ENCODE measurements at places on chromosomes 13 and 19.

DNA sequence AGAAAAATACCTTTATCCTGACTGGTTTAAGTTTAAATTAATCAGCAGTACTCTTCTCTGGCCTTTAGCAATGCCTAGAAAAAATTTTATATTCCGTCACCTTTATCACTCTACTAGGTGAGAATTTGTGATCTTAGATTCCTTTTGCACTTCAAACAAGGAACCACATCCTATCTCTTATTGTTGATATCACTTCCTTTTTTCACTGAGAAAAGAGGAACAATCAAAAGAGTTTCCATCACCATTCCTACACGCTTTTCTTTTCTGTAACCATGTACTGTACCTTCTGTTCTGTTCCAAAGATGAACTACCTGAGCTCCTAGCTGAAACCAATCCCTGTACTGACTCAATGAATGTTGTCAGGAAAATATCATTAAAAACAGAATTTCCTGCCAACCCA, 1379.0 kb upstream of the MIR17HG start:
- no peak for DNase-seq

- DNase-seq = no peak
These were observed 1759.9 kb upstream of the PCDH20 start for GRCh38 chr13:63175536-63175935.

GRCh38 chr13:38103851-38104250, 234.3 kb upstream of the TRPC4 start:
- DNase-seq = no peak

- no peak for DNase-seq
These were observed 159.0 kb upstream of the FNDC3A start for GRCh38 chr13:48816700-48817099.

- DNase-seq = no peak
These were observed 5.0 kb upstream of the MTMR6 start for GRCh38 chr13:25292301-25292700.

DNA sequence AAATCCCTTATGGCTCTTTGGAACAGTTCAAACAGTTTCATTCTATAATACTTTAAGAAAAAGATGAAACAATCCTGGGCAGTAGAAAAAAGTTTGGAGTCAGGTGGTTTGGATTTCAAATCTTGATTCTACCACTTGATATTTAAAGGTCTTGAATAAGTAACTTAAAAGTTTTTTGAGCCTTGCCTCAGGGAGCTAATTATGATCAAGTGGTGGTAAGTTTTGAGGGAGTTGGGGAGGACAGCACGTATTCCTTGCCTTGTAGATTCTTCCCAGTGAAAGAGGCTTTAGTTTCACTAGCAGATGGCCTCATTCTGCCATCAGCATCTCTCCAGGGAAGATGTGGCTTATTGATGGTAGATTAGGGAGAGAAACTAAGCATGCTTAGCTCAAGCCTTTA, 168.4 kb upstream of the CSNK1A1L start:
- DNase-seq = no peak

- no peak for DNase-seq
These were observed 6.6 kb downstream of the DMRTC2 start for GRCh38 chr19:41851456-41851855.

DNA sequence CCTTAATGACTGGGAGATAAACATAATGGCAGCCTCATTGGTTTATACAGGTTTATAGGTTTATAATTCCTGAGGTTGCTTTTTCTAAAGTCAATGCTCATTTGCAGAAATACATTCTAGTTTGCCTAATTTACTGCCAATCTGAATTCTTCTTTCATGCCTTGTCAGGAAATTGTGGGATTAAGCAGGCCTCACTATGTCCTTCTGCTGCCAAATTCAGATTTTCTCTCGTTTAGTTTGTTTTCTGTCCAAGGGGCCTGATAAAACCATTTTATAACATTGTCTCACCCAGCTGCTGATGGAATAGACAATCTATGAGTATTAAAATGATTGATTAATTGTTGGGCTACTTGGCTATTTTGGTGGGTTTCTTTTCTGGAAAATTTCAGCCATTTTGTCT, 42.4 kb upstream of the OBI1 start:
- no peak for DNase-seq

GRCh38 chr19:17455308-17456123, 5.2 kb downstream of the NXNL1 start:
- DNase-seq = no peak

DNA sequence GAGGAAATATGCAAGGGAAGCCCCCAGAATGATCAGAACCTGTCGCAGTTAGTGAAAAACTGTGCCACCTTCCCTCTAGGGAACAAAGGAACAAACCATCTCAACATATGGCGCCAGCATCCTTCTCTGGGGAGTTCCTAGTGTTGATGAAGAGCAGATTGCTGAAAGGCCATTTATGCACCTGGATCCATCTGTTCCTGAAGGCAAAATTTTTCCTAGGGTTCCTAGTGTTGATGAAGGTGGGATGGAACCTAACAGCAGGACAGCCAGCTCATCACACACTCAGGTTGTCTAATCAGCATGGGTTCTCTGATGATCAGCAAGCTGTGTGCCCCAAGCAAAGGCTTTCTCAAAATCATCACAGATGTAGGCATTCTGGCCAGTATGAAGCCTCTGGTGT, 32.6 kb downstream of the ZNF473 start:
- no peak for DNase-seq

DNA sequence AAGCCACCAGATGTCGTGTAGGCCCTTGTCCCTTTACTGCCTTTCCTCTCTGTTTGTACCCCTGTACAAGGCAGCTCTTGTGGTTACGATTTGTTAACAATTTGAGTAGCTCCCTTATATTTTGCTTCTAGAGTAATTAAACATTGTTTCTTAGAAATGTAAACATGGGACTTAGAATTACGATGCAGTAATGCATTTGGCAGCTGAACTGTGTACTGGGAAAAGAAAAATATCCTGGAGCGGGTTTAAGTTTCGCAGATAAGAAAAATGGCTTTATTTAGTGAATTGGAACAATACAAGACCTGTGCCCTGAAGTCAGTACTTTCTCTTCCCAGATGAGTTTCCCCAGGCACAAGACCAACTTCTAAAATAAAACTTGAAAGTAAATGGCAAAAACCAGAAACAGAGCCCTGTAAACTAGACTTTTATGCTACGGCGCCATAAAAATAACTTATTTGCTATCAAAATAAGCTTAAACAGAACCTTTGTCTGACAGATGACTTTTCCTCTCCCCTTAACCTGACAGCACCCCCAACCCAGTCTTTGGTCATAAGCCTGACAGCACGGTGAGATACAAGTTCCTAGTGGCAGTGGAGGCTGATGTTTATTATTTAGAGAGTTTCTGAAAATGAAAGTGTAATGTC, 63.0 kb downstream of the LRCH1 start:
- no peak for DNase-seq

DNA sequence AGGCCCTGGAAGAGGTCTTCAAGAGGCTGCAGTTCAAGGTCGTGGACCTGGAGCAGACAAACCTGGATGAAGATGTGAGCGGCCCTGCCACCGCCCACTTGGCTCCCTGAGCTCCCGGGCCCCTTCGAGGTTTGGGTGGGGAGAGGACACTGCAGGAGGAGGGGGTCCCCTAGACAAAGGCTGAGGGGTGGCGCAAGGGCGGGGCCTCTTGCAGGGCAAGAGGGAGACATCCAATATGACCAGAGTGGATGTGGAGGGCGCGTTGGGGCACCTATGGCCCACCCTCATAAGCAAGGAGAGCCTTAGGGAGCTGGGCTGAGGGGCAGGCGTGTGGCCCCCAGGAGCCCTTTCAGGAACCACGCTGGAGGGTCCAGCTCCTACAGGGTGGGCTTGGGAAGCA, 20.2 kb downstream of the NKPD1 start:
- no peak for DNase-seq

DNA sequence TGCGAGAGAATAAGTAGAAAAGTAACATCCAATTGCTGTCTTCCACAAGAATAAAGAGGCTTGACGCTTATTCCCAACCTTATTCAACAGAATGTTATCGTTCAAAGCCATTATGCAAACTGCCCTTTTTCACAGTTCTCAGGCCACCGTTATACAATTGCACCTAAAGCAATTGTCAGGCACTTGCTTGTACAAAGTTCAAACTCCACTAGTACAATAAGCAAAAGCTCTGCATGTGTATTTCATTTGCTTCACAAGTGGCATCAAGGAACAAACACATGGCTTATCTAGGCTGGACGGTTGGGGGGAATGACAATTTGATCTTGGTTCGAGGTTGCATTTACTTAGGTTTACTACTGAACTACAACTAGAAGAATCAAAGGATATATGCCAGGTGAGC, 815.6 kb downstream of the EFNB2 start:
- DNase-seq = no peak

DNA sequence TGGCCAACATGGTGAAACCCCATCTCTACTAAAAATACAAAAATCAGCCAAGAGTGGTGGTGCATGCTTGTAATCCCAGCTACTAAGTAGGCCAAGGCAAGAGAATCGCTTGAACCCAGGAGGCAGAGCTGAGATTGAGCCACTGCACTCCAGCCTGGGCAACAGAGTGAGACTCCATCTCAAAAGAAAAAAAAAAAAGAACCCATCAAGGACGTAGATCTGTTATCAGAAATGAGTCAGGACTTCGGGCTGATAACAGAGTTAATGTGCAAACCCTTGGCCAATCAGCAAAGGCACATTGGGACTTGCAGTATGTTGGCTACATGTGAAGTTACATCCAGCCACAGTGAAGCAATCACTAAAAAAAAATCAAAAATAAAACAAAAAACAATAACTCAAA, 4.8 kb upstream of the LGALS7B start:
- no peak for DNase-seq

GRCh38 chr13:105170438-105170837, 1365.0 kb downstream of the EFNB2 start:
- DNase-seq = no peak

GRCh38 chr13:87712012-87712411, 40.8 kb downstream of the SLITRK5 start:
- DNase-seq = no peak

DNA sequence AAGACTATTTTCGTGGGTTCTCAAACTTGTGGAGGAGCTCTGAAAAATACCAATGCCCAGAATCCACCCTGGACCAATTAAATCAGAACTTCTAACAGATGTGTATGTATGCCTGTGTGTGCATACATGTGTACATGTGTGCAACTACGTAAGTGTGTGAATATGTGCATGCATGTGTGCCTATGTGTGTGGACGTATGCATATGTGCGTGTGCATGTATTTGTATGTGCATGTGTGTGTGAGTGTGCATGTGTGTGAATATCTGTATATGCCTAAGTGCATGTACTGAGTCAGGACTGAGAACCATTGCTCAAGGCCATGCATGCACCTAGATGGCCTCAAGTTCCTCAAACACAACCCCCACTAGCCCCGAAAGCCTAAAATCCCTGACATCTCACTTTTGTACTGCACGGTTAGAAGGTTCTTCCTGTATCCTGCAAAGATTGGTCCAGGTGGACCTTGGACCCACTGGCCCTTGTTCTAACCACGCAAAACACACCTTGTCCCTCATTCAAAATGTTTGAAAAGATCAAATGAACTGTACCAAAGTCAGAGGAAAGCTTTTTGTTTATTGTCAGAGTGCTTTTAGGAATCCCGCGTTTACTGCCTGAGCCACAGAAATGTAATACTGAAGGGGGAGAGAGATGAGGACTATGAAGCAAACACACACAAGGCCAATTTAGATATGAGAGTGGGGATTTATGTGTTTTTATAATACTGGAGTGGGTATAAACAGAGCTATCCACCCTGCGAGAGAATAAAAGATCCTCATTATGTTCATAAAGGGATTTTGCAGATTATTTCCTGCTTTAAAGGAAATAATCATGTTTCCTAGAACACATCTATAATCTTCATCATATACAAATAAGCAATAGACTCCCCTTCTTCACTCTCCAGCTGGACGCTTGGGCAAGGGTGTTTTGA, 39.1 kb downstream of the LATS2 start:
- no peak for DNase-seq

GRCh38 chr13:48093588-48093987, 1.3 kb downstream of the MED4 start:
- DNase-seq = no peak

DNA sequence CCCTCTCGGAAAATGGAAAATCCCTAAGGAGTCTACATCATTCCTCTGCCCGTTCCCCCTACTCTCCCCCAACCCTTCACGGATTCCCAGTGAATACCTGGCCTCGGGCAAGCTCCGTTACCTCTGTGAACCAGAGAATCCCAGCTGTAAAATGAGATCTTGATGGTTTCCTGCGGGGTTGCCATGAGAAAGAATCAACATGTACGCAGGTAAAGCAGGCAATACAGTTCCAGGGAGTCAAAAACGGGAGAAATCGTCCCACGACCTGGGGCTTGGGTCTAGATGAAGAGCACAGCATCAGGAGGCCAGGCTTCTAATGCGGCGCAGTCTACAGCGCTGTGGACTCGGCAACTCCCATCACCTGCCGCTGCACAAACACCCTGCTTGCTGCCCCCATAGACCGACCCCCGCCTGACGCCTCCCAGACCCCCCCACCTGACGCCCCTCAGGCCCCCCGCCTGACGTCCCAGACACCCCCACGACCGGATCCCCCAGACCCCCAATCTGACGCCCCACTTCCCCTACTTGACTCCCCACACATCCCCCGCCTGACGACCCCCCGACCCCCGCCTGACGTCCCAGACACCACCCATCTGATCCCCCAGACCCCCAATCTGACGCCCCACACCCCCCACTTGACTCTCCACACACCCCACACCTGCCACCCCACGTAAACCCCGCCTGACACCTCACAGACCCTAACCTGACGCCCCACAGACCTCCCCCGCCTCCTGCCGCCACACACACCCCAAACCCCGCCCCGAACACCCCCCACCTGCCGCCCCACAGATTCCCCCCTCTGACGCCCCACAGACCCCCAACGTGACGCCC, 680 bp downstream of the LIG4 start:
- DNase-seq = no peak

GRCh38 chr13:104008541-104009435, 942.6 kb upstream of the SLC10A2 start:
- no peak for DNase-seq

GRCh38 chr13:51584731-51585672, 740 bp downstream of the WDFY2 start:
- DNase-seq = peak; percentile 68

- no peak for DNase-seq
These were observed 41.6 kb upstream of the ZNF730 start for GRCh38 chr19:23075031-23075733.

GRCh38 chr13:45167611-45168554, 33.0 kb downstream of the KCTD4 start:
- no peak for DNase-seq

DNA sequence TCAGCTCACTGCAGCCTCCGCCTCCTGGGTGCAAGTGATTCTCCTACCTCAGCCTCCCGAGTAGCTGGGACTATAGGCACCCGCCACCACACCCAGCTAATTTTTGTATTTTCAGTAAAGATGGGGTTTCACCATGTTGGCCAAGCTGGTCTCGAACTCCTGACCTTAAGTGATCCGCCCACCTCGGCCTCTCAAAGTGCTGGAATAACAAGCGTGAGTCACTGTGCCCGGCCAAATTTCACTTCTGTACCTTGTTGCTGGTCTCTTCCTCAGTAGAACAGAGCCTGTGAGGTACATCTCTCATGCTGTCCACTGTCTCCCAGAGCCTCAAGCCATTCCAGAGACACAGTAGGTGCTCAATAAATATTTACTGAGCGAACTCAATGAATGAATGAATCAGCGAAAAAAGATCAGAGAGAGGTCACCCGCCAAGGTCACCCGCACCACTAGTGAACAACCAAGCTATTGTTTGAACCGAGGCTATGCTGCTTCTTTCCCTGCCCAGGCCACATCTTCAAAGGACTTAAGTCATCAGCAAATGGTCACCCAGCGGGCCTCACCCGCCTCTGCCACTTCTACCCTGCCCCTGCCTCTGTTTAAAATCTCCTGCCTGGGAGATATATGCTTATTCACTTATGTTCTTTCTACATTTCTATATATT, 9.3 kb downstream of the TMEM143 start:
- DNase-seq = no peak
